ENCODE measurements at places on chromosomes 2 and 18.

GRCh38 chr2:205768341-205768740, 86.0 kb downstream of the NRP2 start:
- DNase-seq: no peak

DNA sequence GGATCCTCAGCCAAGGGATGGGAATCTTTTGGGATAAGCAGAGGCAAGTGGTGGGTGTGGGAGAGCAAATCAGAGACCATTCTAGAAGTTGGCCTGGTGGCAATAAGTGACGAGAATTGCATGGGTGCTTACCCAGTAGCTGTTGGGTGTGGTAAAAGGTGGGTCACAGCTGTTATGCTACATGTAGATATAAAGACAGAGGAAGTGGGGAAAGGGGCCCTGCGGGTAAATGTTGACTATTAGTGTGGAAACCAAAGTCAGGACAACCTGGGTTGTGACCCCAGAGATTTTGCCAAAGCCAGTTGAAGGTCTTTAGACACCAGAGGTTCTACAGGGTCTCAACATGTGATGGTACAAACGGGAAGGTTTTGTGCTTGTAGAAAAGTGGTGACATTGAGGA, 443.6 kb upstream of the HNRNPA3 start:
- DNase-seq: no peak

GRCh38 chr2:69170661-69171060, 157.7 kb downstream of the ANTXR1 start:
- no peak for DNase-seq

DNA sequence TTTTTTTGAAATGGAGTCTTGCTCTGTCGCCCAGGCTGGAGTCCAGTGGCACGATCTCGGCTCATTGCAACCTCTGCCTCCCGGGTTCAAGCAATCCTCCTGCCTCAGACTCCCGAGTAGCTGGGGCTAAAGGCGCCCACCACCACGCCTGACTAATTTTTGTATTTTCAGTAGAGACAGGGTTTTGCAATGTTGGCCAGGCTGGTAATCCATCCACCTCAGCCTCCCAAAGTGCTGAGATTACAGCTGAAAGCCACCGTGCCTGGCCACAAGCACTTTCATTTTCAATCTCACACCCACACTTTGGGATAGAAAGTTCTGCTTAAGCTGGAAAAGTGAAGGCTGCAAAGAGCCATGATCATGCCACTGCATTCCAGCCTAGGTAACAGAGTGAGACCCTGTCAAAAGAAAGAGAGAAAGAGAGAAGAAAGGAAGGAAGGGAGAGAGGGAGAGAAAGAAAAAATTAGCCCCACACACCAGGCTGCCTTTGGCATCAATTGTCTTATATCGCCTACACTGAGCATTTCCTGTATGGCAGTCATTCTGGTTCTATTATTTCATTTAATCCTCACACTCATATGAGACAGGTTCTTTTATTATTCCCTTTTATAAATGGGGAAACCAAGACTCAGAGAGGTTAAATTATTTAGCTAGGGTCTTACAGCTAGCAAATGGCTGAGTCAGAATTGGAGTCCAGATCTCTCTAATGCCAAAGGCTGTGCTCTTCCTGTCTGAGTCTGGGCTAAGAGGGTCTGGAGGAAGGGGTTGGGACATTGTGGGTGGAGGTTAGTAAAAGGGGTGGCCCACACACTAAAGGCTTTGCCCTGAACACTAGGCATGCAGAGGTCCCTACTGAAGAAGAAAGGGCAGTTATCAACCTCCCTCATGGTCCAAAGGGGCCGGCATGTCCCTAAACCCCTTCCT, 37.9 kb upstream of the PKDCC start:
- DNase-seq: no peak

GRCh38 chr18:79873449-79874110, 75.8 kb downstream of the KCNG2 start:
- no peak for DNase-seq

DNA sequence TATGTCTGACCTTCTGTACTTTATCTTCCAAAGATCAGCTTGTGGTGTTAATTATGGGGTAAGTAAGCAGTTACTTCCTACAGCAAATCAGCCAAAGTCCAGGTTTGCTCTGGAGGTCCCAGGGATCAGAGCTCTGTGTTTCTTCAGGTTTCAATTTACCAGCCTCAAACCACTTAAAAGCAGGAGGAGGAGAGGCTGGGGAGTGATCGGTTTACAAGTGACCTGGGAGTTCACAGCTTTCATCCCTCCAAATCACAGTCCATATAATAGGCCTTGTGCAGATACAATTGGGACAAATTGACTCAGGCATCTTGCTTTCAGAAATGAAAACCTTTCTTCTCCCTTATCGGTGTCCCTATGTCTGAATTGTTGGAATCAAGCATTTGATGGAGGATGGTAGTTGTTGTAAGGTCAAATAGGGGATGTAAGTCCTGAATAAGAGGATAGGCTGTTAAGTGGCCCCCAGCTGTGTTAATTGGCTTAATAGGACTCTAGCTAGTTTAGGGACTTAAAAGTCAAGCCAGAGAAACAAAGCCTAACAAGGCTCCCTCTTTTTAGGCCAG, 188.0 kb upstream of the NT5C1B start:
- no peak for DNase-seq

GRCh38 chr2:55165626-55166025, 66.5 kb downstream of the CLHC1 start:
- DNase-seq: no peak

DNA sequence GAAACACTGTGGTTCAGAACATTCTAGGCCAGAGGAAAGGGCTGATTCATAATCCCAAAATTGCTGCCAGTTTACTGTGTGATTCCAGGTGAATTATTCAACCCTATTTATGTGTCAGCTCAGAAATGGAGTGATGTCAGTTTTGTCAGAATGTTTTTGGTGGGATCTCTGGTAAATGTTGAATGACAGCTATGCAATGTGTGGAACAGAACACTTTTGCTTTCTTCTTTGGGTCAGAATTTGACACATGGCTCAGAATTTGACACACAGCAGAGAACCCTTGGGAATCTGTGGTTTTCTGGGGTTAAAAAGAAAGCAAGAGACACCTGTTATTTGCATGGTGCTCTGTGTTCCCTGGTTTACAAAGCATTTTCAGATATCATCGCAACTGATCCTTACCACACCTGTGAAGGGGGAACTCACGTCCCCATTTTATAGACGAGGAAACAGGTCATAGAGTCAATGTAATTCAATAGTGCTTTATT, 1.6 kb upstream of the MTA3 start:
- DNase-seq: no peak

Data from HS-5 (cell line).